ENCODE measurements at places on chromosomes 6 and 20.

DNA sequence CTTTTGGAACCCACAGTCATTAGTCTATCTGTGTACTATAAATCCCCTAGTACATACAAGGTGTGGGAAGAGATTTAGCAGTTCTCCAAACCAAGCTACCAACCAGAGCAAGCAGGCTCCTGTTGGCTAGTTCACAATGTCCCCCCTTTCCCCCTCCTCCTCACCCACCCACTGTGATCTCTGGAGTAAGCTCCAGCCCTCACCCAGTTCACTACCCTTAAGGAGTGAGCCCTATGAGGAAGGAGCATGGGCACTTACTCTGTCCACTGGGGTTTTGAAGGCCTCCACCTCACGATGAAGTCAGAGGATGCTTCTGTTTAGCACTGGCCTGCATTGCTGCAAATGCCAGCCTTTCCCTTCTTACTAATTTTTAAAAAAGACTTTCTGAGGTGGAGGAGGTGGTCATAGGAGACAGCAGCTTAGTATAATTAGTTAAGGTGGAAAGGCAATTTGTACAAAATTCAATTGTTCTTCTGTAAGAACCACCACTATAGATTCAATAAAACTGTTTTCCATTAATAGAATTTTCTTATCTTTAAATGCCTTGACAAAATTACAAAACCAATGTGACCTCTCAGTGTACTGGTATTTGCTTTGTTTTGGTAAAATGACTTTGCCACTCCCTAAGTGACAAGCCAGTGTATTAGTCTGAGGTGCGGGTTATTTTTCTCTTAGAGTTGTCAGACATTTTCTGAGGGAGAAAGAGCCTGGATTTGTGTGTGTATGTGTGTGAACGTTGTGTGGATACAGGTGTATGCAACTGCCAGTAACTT is 86.2 kb downstream of the TULP4 start:
- no peak for DNase-seq

DNA sequence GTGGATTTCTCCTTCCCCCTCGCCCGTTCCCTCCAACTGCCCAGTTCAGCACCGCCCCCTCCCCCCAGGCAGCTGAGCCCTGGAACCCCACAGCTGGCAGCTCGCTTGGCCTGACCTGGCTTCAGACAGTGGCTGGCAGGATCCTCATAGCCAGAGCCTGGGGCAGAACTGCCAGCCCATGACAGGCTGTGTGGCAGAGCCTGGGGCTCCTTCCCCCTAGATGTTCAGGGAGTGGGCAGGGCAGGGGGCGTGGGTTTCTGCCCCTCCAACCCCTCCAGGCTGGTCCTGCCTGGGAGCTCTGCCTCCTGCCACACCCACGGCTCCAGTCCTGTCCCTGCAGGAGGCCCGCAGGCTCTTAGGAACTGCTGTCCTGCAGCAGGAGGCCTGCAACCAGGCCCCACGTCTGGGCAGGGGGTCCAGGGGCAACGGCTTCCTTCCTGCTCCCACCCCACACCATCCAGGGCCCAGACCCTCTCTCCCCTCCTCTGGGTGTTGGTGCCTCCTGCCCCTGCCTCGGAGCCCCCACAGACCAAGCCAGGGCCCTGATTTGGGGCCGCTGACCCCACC is 9.6 kb upstream of the KCNQ2 start:
- no peak for DNase-seq

GRCh38 chr6:75613056-75613501 is 11.4 kb downstream of the SENP6 start:
- DNase-seq, result no peak

DNA sequence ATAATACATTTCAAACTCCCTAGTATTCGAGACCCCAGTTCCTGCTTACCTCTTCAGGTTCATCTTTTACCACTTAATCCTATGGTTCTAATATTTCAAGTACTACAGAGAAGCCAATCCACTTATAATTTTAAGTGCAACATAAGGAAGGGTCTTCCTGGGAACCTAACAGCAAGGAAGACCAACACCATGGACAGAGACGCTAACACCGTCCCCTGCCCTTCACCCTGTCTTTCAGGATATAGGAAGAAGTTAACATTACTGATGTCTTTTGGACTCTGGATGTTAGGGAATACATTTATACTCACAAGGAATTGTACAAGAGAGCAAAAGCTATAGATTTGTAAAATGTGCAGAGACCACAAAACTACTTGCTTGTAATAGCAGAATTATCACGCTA is 565.0 kb upstream of the CHD6 start:
- no peak for DNase-seq

- peak; percentile 28 for DNase-seq
These were observed 37.5 kb downstream of the SNX9 start for GRCh38 chr6:157860505-157860991.

- no peak for DNase-seq
These were observed 120.9 kb downstream of the TIAM2 start for GRCh38 chr6:155115893-155116570.

GRCh38 chr20:61786230-61786629 is 279.5 kb downstream of the TAF4 start:
- DNase-seq, result no peak

DNA sequence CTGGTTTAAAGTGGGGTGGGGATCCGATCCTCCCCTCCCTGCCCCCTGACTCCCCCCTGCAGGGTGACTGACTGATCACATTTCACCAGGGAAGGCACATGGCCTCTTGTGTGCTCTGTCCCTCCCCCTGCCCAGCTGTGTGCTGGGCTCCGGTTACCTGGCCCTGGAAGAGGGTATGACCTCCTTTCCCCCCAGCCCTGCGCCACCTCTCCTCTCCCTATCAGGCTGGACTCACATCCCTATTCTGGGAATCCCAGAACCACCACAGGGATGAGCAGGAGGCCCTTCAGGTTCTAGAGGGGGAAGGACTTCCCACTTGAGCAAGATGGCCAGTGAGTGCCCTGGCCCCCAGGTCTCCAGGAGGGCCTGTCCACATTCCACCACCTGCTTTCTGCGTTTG is 2.1 kb upstream of the IP6K3 start:
- no peak for DNase-seq

- no peak for DNase-seq
These were observed 2.5 kb downstream of the PPP1R18 start for GRCh38 chr6:30683980-30684338.

DNA sequence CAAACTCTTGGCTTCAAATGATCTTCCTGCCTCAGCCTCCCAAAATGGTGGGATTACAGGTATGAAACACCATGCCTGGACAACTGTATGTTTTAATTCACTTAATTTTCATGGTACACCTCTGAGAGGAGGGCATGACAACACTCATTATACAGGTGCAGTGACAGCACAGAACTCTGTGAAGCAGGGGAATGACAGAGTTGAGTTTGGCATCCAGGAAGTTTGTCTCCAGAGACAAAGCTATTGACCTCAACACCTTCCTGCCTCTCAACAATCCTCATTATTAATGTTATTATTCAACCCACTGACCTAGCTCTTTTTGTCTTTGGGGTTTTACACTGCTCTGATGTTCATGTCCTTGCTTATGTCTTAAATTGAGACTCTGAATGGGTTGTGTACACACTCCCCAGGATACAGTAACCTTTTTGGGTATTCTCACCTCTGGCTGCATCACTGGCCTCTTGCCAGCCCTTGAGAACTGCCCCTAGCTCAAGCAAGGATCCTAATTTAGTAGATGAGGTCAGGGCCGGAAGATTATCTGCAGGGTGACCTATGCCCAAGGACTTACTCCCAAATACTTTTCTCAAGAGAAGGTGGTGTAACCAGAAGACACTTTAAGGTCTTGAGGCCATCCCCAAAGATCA is 13.0 kb upstream of the IER3 start:
- no peak for DNase-seq

- DNase-seq, result no peak
These were observed 16.0 kb upstream of the PI16 start for GRCh38 chr6:36938536-36938935.

DNA sequence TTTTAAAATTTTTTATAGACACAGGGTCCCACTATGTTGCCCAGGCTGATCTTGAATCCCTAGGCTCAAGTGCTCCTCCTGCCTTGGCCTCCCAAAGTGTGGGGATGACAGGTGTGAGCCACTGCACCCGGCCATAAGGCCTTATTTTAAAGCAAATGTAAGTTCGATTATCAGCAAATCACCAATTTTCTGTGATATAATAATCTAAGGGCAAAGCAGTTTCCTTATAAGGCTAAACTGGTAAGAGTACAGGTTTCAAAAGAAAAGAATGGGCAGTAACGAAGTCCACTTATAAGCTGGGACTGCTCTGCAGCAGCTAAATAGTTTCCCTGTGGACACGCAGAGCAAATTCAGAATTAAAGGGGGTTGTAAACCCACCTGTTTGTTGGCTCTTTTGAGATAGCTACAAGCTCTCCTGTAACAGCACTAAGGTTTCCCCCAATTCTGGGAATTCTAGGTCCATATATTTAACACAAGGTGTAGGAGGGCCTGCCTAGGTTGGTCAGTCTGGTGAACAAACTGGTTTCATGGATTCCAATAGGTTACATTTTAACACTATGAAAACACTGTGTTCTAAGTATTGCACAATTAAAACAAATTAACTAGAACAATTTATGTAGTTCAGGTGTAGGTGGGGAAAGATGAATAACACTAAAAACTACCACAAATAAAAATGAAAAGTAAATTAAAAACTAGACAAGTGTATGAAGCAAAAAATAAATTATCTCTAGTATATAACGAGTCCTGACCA is 26.3 kb downstream of the LHFPL5 start:
- DNase-seq, result no peak

DNA sequence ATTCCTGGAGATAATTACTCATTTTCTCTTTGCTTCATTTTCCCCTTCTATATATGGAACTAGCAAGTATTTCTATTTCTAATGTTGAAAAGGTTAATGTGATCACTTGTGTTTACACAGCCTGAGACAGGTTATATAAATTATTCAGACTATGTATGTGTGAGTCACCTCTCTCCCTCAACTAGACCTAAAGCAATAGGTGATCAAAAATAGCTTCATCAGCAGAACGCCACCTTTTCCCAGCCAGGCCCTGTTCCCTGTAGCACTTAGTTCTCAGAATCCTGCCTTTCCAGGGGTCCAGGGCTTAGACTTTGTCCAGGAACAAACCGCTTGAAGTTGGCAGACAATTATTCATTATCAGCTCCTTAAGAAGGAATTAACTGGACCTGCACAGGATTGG is 125.3 kb upstream of the EXOC2 start:
- DNase-seq, result no peak

- no peak for DNase-seq
These were observed 13.6 kb downstream of the BNIP5 start for GRCh38 chr6:36323062-36323461.

DNA sequence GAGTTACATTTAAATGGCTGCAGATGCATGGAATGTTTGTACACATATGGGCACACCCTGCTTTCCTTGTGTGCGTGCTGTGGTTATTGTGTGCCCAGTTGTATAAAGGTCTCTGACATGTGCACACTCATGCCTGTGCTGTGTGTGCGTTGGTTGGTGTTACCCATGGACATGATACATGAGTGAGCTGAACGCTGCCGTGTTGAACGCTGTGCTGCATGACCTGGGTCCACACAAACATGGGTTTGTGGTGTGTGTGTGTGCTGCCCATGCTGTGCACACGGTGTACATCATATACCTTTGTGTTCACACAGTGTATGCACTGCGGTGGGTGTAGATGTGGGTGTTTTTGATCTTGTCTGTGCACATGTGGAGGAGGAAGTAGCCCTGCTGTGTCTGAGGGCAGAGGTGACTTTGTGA is 54.4 kb downstream of the TOX2 start:
- no peak for DNase-seq

DNA sequence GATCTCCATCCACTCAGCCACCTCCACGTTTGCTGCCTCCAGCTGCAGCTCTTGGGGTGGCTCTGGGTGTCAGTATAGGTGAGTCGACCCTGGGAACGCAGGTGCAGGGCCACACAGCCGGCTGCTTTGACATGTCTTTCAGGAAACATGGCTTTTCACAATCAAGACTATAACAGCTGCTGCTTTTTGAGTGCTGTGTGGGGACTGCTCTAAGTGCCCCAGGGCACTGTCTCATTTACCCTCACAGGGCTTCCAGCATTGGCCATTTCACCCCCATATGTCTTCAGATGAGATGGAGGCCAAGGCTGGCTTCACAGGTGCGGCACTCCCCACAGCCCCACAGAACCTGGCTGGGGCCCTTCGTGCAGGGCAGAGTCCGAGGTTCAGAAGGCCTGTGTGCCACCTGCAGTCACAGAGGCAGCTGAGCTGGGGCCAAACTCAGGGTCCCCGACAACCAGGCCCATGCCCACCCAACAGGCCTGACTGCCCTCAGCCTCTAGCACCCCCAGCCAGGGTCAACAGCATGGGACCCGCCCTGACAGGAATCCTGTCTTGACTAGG is 14.9 kb upstream of the CST7 start:
- DNase-seq, result no peak

- no peak for DNase-seq
These were observed 637.0 kb downstream of the COL12A1 start for GRCh38 chr6:74568861-74569260.

DNA sequence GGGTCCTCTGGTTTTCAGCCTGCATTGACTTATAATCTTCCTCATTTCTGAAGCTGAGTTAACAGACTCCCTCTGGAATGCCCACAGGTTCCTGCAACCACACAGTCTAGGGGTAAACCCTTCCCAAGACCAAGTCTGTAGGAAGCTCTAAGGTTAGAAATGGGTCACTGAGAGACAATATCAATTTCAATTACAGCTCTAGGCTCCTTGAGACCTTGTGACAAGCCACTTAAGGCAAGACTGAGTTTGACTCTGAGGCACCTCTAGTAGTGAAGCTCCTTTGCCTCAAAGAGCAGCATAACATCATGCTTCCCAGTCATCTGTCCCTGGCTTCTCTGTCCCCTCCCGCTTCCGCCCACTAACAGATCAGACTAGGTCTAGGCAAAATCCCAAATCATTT is 333.2 kb upstream of the JARID2 start:
- no peak for DNase-seq

- DNase-seq, result no peak
These were observed 341.7 kb downstream of the CDH26 start for GRCh38 chr20:60299951-60300350.

- peak; percentile 43 for DNase-seq
These were observed 145.5 kb upstream of the RNF24 start for GRCh38 chr20:4160761-4161305.

DNA sequence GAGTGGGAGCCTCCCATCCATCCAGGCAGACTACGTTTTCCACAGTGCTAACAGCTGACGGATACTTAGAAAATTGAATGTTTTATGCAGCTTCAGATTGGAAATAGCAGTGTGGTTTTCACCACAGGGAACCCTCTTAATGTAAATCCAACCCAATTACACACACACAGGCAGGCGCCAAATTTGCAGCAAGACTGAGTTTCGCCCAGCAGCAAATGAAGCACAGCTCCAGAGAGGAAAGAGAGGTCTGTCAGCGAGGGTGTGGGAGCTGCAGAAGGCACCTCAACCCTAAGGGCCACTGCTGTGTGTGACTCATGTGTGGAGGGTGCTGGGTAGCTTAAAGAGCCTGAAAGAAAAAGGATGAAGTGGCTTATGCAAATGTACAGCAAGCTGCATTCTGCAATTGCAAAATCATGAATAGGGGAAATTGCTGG is 365.7 kb downstream of the MAFB start:
- DNase-seq, result no peak
